ENCODE measurements at places on chromosomes 16 and 17.

DNA sequence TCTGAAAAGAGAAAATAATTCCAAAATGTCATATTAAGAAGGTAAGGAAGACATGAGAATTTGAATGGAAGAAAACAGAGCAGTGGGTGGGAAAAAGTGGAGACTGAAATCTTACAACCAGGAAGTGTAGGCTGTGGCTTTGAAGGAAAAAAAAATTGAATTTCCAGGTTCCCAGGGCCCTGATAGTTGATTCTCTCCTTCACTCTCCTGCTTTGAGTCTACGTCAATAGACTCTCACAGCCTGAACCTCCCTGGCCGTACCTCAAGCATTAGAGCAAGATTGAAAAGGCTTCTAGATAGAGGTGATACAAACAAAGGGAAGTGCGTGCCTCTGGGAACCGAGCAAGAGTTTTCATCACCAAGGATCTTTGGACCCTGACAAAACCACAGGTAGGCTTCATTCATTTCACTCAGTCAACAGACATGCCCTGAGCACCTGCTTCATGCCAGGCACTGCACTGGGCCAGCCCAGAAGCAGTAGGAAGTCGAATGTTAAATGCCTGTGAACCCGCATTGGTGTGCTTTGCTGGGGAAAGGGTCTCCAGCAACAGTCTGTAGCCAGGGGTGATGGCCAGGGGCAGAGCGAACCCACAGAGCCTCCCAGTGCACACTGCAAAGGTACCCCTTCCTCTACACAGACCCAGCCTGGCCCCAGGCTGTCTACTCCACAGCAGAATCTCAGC is 163.9 kb downstream of the SLC39A11 start:
- no peak for DNase-seq

- DNase-seq = no peak
Observed at GRCh38 chr16:56977216-56977615, 12.1 kb upstream of the NLRC5 start.

GRCh38 chr16:8655184-8655717 is 19.2 kb upstream of the ABAT start:
- no peak for DNase-seq

DNA sequence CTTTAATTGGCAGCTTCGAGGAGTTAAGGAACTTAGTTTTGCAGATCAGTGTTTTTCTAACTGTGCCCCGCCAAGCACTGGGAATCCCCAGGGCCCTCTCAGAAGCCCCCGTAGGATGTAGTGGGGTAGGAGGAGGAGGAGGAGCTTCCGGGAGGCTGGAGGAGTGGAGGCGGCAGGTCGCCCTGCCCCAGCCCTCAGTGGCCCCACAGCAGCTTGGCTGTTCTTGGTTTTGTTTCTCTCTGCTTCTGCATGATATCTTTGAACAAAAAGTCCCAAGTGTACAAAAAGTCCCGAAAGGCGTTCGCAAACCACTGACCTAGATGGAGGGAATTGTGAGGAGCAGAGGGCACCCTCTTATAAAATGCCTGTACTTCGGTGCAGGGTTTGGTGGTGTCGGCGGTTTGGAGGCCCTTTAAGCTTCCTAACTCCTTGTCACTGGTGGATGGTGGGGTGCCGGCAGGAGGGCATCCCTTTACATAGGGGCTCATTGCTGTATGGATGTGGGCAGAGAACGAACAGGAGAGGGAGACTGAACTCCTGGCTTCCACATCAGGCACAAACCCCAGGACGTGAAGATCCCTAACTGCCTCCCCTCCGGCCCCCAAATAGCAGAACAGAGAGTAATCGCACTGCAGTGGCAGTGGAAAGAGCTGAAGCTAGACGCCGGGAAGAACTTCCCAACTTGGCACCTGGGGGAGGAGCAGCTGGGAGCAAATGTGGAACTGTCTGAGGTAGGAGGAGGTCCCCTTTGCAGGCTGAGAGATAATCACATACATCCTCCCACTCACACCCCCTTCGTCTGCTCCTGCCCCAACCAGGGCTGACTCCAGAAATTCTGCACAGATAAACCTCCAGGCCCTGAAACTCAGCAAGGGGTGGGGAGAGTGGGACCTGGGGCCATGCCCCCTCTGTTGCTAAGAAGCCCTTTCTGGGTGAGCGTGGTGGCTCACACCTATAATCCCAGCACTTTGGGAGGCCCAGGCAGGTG is 20.1 kb downstream of the EPOP start:
- no peak for DNase-seq

- no peak for DNase-seq
Observed at GRCh38 chr17:61209525-61209924, 190.1 kb upstream of the TBX2 start.

GRCh38 chr16:24975428-24975889 is 39.7 kb downstream of the ARHGAP17 start:
- no peak for DNase-seq

- peak; percentile 85 for DNase-seq
Observed at GRCh38 chr16:85819245-85819644, 19.8 kb downstream of the COX4I1 start.

DNA sequence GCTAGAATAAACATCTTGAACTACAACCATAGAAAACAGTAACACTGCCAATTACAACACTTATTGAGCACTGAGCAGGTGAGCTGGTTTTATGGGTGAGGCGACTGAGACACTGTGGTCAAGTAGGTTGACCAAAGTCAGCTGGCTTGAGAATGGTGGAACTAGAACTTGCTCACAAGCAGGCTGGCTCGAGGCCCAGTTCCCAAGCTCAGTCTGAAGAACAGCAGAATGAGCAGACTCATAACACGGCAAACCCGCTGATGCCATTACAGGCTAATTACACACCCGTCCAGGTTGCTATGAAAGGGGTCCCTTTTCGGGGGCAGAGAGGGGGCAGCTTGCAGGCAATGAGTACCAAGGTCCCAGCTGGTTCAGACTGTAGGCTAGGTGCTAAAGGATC is 6.5 kb downstream of the ZZEF1 start:
- DNase-seq = no peak

DNA sequence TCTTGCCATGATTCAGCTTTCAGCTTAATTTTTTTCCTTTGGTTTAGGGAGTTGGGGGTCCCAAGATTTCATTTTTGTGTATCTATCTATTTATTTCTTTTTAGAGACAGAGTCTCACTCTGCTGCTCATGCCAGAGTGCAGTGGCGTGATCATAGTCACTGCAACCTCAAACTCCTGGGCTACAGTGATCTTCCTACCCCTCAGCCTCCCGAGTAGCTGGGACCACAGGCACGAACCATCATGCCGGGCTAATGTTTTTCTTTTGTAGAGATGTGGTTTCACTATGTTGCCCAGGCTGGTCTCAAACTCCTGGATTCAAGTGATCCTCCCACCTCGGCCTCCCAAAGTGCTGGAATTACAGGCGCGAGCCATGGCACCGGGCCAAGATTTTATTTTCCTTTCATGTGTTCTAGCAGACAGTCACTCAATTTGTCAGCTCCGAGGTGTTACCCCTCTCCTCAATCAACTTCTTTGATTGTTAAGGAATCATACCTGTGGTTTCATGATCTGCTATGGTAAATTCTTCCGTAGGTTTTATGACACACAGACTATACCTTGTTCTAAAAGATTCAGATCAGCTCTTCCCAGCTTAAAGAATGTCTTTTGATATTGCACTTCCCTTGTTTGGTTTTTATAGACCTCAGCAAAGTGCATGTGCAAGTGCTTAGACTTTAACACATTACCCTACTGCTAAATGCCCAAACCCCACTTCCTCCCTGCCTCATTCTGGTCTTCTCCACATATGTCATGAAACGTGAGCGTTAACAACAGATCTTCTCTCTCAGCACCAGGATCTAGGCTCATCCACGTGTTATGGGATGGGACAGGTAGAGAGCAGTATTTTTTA is 13.0 kb downstream of the UNC45B start:
- peak; percentile 22 for DNase-seq

DNA sequence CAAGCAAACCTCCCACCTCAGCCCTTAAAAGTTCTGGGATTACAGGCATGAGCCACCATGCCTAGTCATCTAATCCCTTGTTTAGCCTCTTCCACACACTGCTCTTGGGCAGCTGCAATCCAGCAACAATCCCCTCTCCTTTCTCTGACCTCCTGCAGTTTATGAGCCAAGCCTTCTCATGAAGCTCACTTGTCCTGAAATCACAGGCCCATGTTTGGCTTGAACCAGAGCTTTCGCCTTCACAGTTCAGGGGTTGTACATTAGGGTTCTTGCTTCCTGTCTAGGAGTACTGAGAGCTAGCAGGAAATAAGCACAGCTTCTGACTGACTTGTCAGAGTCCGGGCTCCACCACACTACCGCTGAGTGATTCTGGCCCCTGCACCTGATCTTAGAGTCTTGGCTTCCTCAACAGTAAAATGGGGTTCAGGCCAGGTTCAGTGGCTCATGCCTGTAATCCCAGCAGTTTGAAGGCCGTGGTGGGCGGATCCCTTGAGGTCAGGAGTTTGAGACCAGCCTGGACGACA is 16.3 kb downstream of the ERAL1 start:
- peak; percentile 7 for DNase-seq

DNA sequence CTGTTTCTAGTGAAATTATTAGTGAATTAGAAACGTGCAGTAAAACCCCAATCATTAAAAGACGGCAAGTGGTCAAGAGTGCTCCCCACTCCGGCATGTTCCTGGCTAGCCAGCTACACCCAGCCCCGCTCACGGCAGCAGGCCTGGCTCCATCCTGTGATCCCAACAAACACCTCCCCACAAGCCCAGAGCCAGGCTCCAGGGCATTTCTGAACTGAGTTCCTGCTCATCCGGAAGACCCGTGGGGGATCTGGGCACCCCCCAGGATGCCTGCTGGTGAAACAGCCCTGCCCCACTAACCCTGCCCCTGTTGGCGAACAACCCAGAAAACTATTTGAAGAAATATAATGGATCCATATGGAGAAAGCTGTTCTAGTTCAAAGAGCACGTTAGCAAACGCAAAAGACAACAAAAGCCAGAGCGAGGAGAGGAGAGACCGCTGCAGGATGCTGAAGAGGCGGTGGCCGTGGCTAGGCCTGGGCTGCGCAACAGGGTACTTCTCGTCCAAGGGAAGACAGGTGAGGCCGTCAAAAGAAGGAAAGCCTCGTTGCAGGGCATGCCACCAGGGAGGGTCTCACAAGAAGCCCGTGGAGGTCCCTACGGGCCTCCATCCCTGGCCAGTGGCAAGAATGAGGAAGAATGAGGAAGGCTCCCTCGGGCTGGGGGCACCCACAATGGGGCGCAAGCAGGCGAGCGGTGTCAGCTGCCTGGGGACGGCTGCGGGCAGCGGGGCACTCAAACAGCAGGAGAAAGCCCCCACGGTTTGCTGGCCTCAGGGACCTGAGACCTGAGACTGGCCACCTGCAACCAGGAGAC is 19.2 kb downstream of the SLC16A3 start:
- no peak for DNase-seq

DNA sequence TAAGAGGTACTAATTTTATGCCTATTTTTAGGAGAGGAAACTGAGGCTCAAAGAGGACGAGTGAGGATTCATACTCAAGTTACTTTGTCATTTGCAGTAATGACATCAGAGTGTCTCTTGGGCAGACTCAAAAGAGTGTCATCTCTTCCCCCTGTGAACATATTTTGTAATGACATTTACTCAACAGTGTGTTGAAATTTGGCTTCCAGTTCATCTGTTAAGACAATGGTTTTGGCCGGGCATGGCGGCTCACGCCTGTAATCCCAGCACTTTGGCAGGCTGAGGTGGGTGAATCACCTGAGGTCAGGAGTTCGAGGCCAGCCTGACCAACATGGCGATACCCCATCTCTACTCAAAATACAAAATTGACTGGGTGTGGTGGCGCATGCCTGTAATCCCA is 28.9 kb downstream of the WFDC1 start:
- DNase-seq = no peak

GRCh38 chr17:2057760-2058585 is 3.1 kb downstream of the HIC1 start:
- DNase-seq = no peak

GRCh38 chr16:8581831-8582580 is 8.3 kb downstream of the TMEM114 start:
- DNase-seq = no peak

DNA sequence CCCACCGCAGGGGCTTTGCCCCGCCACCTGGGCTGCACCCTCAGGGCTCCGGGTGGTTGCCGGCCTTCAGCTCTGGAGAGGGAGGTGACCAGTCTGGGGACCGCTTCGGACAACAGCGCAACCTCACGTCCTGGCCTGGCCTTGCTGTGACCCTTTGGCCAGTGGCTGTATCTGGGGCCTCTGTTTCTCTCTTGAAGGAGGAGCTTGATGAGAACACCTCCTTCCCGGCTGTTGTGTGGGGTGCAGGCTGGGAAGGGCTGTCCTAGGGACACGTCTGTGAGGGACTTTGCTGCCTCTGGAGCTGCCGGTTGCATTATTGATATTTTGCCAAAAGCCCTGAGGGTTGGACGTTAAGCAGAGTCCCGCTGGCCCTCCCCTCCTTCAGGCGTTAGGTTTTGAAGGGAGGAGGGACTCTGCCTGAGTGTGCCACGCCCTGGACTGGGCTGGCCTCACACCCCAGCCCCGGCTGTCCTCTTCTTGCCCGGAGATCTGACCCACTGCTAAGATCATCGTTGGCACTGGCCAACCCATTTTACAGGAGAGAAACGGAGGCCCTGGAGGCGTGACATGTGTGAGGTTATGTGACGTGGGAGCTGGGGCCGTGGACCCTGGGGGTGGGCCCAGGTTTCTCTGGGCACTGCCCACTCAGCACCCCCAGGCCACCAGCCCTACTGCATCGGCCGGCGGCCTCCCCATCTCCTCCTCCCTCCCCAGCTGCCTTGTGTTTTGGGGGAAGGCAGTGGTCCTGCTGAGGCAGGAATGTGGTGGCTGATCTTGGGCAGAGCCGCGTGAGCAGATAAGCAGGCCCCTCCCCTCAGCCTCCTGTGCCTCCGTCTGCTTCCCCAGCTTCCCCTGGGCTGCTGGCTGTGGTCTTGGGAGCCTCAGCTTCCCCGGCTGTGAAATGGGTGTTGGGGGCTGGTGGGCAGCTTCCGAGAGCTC is 8.5 kb downstream of the ZFPM1 start:
- DNase-seq = no peak

GRCh38 chr16:60510941-60511340 is 1525.3 kb downstream of the CDH8 start:
- no peak for DNase-seq

GRCh38 chr17:77206158-77206956 is 65.6 kb downstream of the SEC14L1 start:
- DNase-seq = no peak

DNA sequence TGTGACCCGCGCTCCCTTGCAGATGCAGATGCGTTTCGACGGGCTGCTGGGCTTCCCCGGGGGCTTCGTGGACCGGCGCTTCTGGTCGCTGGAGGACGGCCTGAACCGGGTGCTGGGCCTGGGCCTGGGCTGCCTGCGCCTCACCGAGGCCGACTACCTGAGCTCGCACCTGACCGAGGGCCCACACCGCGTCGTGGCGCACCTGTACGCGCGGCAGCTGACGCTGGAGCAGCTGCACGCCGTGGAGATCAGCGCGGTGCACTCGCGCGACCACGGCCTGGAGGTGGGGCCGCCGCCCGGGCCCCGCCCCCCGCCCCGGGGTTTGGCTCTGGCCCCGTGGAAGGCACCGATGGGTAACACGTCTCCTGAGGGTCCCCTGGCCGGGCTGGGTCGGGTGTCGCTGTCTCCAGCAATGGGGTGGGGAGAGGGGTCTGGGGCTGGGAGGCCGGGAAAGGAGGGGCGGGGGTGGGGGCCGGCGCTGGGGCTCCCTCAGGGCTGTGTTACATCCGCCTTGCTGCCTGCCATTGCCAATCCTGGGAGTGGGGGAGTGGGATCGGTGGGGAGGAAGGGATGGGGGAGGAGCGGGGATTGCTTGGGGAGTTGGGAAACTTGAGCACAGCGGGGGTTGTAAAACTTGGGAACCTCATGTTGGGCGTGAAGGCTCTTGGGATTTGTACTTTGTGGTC is 737 bp downstream of the NUDT16L1 start:
- peak; percentile 52 for DNase-seq

Data from stimulated activated CD4-positive, alpha-beta T cell treated with anti-CD3 and anti-CD28 coated beads, Interleukin-4, amount 100 ng/mL, for 4 hours (primary cell).